Memory B cell (primary cell): ENCODE measurements at places on chromosomes 1 and 21.

DNA sequence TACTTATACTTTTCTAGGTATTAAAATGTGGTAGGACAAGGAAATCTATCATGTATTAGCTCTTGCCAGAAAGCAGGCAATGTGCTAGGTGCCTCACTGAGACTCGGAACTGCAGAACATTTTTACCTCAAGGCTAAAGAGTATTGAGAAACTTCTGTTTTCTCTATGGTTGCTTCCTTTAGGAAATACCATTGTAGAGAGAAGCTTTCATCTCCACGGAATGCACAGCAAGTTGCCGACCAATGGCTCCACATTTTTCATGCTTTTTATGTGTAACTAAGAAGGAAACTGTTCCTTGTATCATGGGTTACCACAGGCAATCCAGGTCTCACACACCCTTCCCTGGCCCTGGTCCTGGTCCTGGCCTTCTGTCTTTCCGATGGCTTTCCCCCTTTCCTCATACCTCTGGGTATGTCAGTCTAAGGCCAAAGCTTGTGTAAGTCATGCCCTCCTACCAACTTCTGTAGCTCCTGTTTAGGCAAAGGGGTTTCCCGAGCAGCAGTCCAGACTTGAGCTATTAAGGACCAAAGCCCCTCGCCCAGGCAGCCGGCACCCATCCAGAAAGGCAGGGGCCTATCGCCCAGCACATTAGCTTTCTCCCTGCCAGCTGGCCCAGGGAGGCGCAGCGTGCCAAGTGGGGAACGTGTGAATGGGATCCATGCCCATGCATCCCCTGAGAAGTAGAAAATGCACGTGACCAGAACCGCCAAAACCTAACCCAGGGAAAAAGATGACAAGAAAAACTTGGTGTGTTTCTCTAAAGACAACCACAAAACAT, 225.0 kb downstream of the PBX1 start:
- no peak for DNase-seq
- H3K36me3 ChIP-seq: no peaks in the 10 kb centered on the region
- H3K4me3 ChIP-seq: no peak overlapping the region
- H3K27me3 ChIP-seq: peaks cover 1% of the 10 kb centered on the region
- H3K27ac ChIP-seq: no peak overlapping the region

GRCh38 chr21:28224191-28224726, 768.4 kb downstream of the LTN1 start:
- H3K4me3 ChIP-seq: no peak overlapping the region
- no peak for DNase-seq
- H3K4me1 ChIP-seq: no peaks in the 10 kb centered on the region
- H3K36me3 ChIP-seq: no peaks in the 10 kb centered on the region
- H3K27ac ChIP-seq: no peak overlapping the region
- H3K27me3 ChIP-seq: no peaks in the 10 kb centered on the region

- DNase-seq: no peak
- no peaks in the 10 kb centered on the region for H3K27me3 ChIP-seq
- peaks cover 2% of the 10 kb centered on the region for H3K4me1 ChIP-seq
- H3K4me3 ChIP-seq: no peak overlapping the region
Measured at GRCh38 chr21:26028183-26028582, 142.4 kb downstream of the APP start.

DNA sequence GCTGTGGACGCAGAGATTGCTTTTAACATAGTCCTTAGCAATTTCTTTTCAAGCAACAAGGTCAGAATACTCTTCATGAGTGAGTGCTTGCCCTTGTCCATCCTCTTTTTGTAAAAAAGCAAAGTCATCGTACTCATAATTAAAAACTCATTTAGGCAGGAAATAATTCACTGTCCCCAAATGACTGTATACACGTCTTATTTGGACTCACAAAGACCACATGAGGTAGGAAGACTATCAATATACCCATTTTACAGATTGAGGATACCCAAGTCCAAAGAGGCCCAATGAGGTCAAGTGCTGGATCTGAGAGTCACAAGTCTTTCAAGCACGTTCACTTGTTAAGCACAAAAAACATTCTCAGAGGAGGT, 13.2 kb downstream of the ITPKB start:
- H3K4me3 ChIP-seq: peak overlapping the region; percentile 62
- DNase-seq: no peak
- H3K4me1 ChIP-seq: peaks cover 56% of the 10 kb centered on the region
- H3K36me3 ChIP-seq: peaks cover 21% of the 10 kb centered on the region
- peak overlapping the region; percentile 94 for H3K27ac ChIP-seq
- H3K27me3 ChIP-seq: no peaks in the 10 kb centered on the region

DNA sequence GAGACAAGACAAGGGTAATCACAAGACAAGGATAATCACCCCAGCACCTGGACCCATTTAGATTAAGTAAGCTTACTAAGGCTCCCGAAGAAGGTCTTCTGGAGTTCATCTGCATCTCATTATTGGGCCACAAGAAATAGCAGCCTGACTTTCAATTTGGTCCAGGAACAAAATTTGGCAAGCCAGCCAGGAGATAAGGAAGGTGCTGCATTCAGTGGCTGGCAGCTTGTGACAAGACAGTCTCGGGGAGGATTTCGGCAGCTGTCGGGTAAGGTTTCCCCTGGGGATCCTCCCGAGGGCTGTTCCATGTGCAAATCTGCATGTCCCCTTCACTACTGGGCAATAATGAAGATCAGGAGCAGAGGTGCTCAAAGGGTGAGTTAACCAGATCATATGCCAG, 195.2 kb downstream of the FCRL5 start:
- H3K27ac ChIP-seq: no peak overlapping the region
- DNase-seq: no peak
- H3K27me3 ChIP-seq: peaks cover 7% of the 10 kb centered on the region
- H3K36me3 ChIP-seq: no peaks in the 10 kb centered on the region

- H3K4me1 ChIP-seq: no peaks in the 10 kb centered on the region
- H3K4me3 ChIP-seq: no peak overlapping the region
- no peak overlapping the region for H3K27ac ChIP-seq
Measured at GRCh38 chr1:68585351-68585750, 88.5 kb upstream of the DEPDC1 start.

- no peak overlapping the region for H3K4me3 ChIP-seq
- no peaks in the 10 kb centered on the region for H3K27me3 ChIP-seq
- H3K4me1 ChIP-seq: peaks cover 56% of the 10 kb centered on the region
- peak overlapping the region; percentile 89 for H3K27ac ChIP-seq
- peaks cover 2% of the 10 kb centered on the region for H3K36me3 ChIP-seq
Measured at GRCh38 chr1:15962671-15963362, 13.1 kb downstream of the ZBTB17 start.

- H3K4me1 ChIP-seq: no peaks in the 10 kb centered on the region
- no peak for DNase-seq
- H3K27me3 ChIP-seq: peaks cover 22% of the 10 kb centered on the region
- H3K36me3 ChIP-seq: peaks cover 7% of the 10 kb centered on the region
- H3K27ac ChIP-seq: no peak overlapping the region
Measured at GRCh38 chr1:185741551-185741950, 7.4 kb downstream of the HMCN1 start.

DNA sequence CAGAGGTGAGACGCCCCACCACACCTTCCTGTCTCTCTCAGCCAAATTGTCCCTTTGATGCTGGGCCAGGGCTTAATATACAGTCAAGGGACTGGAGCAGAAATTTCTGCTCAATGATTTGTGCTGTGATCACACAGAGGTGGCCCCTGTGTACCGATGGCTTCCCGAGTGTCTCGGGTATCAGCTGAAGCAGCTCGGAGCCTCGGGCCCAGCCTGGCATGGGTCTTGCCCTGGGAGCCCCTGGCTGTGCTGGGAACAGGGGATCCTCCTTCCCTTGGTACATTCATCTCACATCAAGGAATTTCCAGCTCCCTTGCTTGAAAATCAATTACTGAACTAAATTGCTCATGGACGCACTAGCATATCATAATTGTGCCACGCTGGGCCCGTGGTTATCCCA, 148.8 kb upstream of the C1orf174 start:
- peaks cover 35% of the 10 kb centered on the region for H3K4me1 ChIP-seq
- H3K27ac ChIP-seq: no peak overlapping the region
- no peak overlapping the region for H3K4me3 ChIP-seq
- peaks cover 4% of the 10 kb centered on the region for H3K27me3 ChIP-seq

GRCh38 chr1:17170571-17170970, 34.4 kb upstream of the PADI1 start:
- H3K36me3 ChIP-seq: peaks cover 2% of the 10 kb centered on the region
- H3K27me3 ChIP-seq: peaks cover 26% of the 10 kb centered on the region
- no peak overlapping the region for H3K4me3 ChIP-seq
- DNase-seq: no peak

DNA sequence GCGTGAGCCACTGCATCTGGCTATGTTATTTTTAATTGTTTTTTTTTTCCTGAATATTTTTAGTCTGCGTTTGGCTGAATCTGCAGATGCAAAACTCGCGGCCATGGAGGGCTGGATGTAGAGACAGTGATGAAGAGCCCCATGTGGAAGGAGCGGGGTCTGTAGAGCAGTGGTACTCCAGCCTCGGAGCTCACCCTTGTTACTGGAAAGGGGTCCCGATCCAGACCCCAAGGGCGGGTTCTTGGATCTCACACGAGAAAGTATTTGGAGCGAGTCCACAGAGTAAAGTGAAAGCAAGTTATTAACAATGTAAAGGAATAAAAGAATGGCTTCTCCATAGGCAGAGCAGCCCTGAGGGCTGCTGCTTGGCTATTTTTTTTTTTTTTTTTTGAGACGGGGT, 2.7 kb downstream of the TRPM2 start:
- H3K4me1 ChIP-seq: peaks cover 35% of the 10 kb centered on the region
- H3K27ac ChIP-seq: no peak overlapping the region
- no peaks in the 10 kb centered on the region for H3K36me3 ChIP-seq
- no peak overlapping the region for H3K4me3 ChIP-seq

DNA sequence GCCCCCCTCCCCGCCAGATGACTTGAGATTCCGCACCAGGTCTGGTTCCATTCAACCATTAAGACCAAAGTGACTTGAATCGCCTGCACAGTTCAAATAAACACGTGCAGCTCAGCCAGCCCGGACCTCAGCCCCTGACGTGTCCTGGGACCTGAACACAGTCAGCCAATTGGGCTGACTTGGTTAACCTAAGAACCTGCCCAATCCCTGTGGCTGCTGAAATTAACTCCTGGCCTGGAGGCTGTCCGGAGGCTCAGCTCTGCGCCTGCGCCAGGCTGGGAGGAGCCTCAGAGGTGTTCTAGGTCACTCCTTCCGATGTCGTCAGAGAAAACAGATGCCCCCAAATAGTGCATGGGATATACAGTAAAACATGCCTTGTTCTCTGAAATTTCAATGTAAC, 73.4 kb downstream of the SCCPDH start:
- no peak overlapping the region for H3K27ac ChIP-seq

DNA sequence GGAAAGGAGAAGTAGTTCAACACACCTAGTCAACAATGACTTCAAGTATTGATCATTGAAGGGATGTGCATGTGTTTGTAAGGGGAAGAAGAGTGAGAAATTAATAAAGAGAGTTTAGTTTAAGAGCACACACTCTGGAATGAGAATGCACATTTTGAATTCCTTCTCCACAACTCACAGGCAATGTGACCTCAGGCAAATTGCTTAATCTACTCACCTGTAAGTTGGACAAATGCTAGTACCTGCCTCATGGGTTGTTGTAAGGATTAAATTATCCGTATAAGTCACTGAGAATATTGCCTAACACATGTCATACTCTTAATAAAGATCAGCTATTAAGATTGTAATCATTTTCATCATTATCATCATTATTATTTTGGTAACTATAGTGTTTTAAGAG, 204.0 kb upstream of the NFIA start:
- no peaks in the 10 kb centered on the region for H3K4me1 ChIP-seq
- no peak overlapping the region for H3K4me3 ChIP-seq
- DNase-seq: no peak
- peaks cover 6% of the 10 kb centered on the region for H3K27me3 ChIP-seq
- H3K36me3 ChIP-seq: no peaks in the 10 kb centered on the region
- no peak overlapping the region for H3K27ac ChIP-seq

DNA sequence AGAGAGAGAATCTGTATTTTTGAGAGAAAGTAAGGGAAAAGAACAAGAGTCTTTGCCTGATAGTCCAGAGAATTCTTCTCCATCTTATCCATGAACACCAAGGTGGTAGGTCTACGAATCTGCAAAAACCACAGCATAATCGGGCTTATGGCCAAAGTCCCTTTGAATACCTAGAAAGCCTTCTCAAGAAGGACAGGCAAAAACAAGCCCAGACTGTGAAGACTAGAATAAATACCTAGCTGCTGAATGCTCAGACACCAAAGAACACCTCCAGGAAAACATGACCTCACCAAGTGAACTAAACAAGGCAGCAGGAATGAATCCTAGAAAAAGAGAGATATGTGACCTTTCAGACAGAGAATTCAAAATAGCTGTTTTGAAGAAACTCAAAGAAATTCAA, 79.2 kb downstream of the HFM1 start:
- H3K4me1 ChIP-seq: no peaks in the 10 kb centered on the region
- peaks cover 1% of the 10 kb centered on the region for H3K27me3 ChIP-seq
- no peak for DNase-seq
- no peak overlapping the region for H3K4me3 ChIP-seq
- H3K36me3 ChIP-seq: no peaks in the 10 kb centered on the region

GRCh38 chr1:41975121-41975520, 56.4 kb upstream of the HIVEP3 start:
- H3K4me3 ChIP-seq: no peak overlapping the region
- peaks cover 2% of the 10 kb centered on the region for H3K4me1 ChIP-seq
- H3K27me3 ChIP-seq: peaks cover 7% of the 10 kb centered on the region
- DNase-seq: no peak
- no peak overlapping the region for H3K27ac ChIP-seq

- H3K4me3 ChIP-seq: no peak overlapping the region
- no peak overlapping the region for H3K27ac ChIP-seq
- H3K4me1 ChIP-seq: peaks cover 15% of the 10 kb centered on the region
- no peak for DNase-seq
- peaks cover 22% of the 10 kb centered on the region for H3K27me3 ChIP-seq
Measured at GRCh38 chr21:42387843-42388340, 8.0 kb downstream of the TMPRSS3 start.

- no peaks in the 10 kb centered on the region for H3K27me3 ChIP-seq
- H3K4me3 ChIP-seq: no peak overlapping the region
- H3K27ac ChIP-seq: no peak overlapping the region
Measured at GRCh38 chr21:22961258-22961657, 1963.0 kb downstream of the NCAM2 start.

DNA sequence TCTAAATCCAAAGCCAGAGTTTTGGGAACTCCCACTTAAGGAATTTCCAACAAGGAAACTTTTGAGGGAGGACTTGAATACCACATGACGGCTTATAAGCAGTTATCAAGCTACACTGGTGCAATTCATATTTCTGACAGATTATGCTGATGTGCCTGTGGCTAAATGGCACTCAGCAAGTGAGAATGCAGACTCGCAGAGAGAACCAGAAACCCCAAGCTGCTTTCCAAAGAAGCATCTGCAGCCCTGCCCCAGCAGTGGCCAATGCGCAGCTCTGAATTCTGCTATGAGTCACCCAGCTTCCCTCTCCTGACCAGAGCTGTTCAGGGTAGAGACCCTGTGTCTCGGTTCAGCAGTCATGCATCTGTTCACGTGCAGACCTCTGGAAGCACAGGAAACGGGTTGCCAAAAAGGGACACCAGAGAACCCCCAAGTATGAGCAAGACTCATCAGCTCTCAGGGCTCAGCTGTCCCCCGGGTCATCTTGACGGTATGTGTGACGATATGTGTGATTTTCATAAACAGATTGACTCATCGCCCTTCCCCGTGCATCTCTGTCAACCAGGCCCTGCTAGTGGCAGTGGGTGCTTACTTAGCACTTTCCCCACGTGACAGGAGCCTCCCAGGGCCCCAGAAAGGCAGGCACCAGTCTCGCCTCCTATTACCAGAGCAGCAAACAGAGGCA, 76.3 kb downstream of the ITPKB start:
- H3K27ac ChIP-seq: peak overlapping the region; percentile 97
- peak overlapping the region; percentile 48 for H3K4me3 ChIP-seq
- peak; percentile 84 for DNase-seq

- H3K4me1 ChIP-seq: no peaks in the 10 kb centered on the region
- H3K4me3 ChIP-seq: no peak overlapping the region
- H3K36me3 ChIP-seq: no peaks in the 10 kb centered on the region
- H3K27ac ChIP-seq: no peak overlapping the region
Measured at GRCh38 chr1:57908147-57908890, 484.5 kb upstream of the DAB1 start.

GRCh38 chr1:229897501-229897900, 169.5 kb upstream of the GALNT2 start:
- no peak for DNase-seq
- no peak overlapping the region for H3K27ac ChIP-seq
